Activated CD8-positive, alpha-beta memory T cell treated with anti-CD3 and anti-CD28 coated beads, Interleukin-2, amount 10 ng/mL, durations not matched to agents 7 days and 5 days (primary cell): ENCODE measurements at places on chromosomes 7 and 10. TPM values are rescaled to one million over a fixed set of nuclear protein-coding genes. Genes with fewer than 3 reads are reported as not detected.

Gene EGR2
- total RNA-seq: 21.6 TPM

Gene DNAJC12
- total RNA-seq: 8.8 TPM

DNA sequence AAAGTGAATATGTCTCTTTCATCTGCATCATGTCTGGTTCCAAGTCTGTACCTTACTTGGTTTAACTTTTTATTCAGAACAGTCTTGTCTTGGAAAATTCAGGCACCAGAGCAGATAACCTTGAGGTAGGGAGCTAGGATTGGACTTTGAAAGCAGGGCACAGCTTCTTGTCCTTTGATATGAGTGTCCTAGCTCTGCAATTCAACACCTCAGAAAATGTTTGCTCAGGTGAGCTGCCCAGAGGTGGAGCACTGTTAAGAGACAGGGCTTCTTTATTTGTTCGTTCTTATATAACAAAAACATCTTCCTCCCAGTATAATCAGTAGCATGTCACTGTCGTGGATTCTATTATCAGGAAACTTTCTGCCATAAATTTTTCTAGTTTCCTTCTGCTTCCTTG, 118.3 kb downstream of the LRRC4 start:
- H3K36me3 ChIP-seq: peaks cover 7% of the 10 kb centered on the region
- peaks cover 10% of the 10 kb centered on the region for H3K4me1 ChIP-seq
- no peak overlapping the region for H3K27ac ChIP-seq
- DNase-seq: no peak

Gene WEE2
- not detected for total RNA-seq

GRCh38 chr10:44805466-44806210, 105.5 kb upstream of the TMEM72 start:
- peaks cover 4% of the 10 kb centered on the region for H3K27me3 ChIP-seq
- no peaks in the 10 kb centered on the region for H3K4me1 ChIP-seq
- H3K4me3 ChIP-seq: no peak overlapping the region
- H3K27ac ChIP-seq: no peak overlapping the region

Gene ANLN
- total RNA-seq: 75.2 TPM

- H3K27me3 ChIP-seq: no peaks in the 10 kb centered on the region
- DNase-seq: peak; percentile 65
- H3K27ac ChIP-seq: peak overlapping the region; percentile 68
These were observed 67.8 kb upstream of the PDCD4 start for GRCh38 chr10:110803830-110804338.

DNA sequence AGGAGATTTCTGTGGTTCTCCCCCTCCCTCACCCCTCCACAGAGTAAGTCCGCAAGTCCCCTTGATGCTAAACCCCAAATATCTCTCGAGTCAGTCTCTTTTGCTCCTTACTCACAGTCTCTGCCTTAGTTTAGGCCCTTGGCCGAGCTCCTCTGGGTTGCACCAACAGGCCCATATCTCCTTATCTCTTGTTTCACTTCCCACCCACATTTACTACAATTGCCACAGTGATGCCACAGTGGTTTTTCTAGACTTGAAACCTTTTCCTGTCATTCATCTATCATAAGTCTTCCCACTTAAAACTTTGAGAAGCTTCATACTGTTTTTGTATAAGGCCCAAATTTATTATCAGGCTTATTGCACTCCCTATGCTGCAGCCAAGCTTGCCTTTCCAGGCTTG, 23.4 kb upstream of the NME8 start:
- peak; percentile 47 for DNase-seq
- no peak overlapping the region for H3K4me3 ChIP-seq
- peaks cover 30% of the 10 kb centered on the region for H3K27me3 ChIP-seq
- H3K36me3 ChIP-seq: no peaks in the 10 kb centered on the region

DNA sequence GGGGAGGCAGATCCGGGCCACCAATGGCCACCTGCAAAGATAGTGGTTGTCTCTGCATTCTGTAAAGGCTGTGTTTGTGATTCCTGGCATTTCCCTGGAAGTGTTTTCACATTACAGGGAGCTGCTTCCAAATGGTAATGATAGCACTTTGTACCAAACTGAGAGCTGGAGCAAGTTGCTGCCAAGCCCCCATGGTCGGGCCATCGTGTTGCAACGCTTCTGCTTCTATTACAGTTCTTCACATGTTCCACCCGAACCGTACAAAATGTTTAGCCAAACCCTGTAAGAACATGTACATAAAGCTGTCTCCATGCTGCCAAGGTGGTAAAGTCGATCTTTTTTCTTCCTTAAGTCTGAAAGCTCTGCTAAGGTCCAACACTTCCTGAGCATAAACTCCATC, 397.7 kb upstream of the NFE2L3 start:
- H3K4me3 ChIP-seq: no peak overlapping the region
- no peaks in the 10 kb centered on the region for H3K36me3 ChIP-seq
- H3K27ac ChIP-seq: no peak overlapping the region
- DNase-seq: no peak
- H3K4me1 ChIP-seq: no peaks in the 10 kb centered on the region

- peaks cover 49% of the 10 kb centered on the region for H3K36me3 ChIP-seq
- no peak for DNase-seq
- H3K27me3 ChIP-seq: no peaks in the 10 kb centered on the region
- H3K4me1 ChIP-seq: peaks cover 21% of the 10 kb centered on the region
- H3K4me3 ChIP-seq: no peak overlapping the region
These were observed 16.6 kb downstream of the FBH1 start for GRCh38 chr10:5906651-5907050.

Gene TDRD1
- 0.15 TPM for total RNA-seq

DNA sequence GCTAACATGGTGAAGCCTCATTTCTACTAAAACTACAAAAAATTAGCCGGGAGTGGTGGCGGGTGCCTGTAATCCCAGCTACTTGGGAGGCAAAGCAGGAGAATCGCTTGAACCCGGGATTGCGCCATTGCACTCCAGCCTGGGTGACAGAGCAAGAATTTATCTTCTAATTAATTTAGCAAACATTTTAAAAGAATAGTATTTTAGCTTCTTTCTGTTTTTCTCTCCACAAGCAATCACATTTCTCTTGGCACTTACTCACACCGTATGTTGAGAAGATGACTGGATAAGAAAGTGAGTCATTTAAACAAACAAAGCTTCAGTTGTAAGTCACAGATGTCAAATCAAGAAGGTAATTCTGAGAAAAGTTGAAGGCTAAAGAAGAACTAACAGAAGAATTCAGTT, 264.0 kb downstream of the ARL4A start:
- DNase-seq: no peak
- no peaks in the 10 kb centered on the region for H3K4me1 ChIP-seq
- no peaks in the 10 kb centered on the region for H3K27me3 ChIP-seq
- no peaks in the 10 kb centered on the region for H3K36me3 ChIP-seq
- no peak overlapping the region for H3K4me3 ChIP-seq

- no peak overlapping the region for H3K27ac ChIP-seq
- H3K4me1 ChIP-seq: peaks cover 7% of the 10 kb centered on the region
- peaks cover 6% of the 10 kb centered on the region for H3K27me3 ChIP-seq
- no peaks in the 10 kb centered on the region for H3K36me3 ChIP-seq
These were observed 6.1 kb downstream of the NYAP1 start for GRCh38 chr7:100489824-100490223.

DNA sequence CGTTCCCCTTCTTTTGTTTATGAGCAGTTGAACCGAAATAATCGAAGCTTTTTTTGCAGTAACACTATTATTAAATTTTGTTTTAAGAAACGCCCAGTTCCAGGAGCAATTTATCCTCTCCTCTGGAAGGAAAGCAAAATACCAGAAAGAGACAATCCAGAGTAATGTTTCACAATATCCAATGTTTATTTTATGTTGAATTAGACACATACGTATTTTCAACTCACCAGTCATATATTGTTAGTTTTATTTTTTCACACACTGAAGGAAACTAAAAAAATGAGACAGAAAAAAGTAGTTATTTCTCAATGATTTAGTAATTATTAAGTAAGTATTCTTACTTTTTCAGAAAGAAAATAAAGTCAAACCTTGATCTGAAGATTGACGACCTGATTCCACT, 85.1 kb downstream of the MYOF start:
- H3K4me1 ChIP-seq: peaks cover 11% of the 10 kb centered on the region
- H3K27me3 ChIP-seq: no peaks in the 10 kb centered on the region
- H3K36me3 ChIP-seq: no peaks in the 10 kb centered on the region
- H3K27ac ChIP-seq: no peak overlapping the region
- H3K4me3 ChIP-seq: no peak overlapping the region
- no peak for DNase-seq

Gene ELFN1
- not detected for total RNA-seq

GRCh38 chr10:133489816-133490588, 36.3 kb downstream of the SCART1 start:
- H3K27ac ChIP-seq: no peak overlapping the region
- peaks cover 16% of the 10 kb centered on the region for H3K27me3 ChIP-seq
- H3K4me3 ChIP-seq: no peak overlapping the region
- no peak for DNase-seq

- peak; percentile 21 for DNase-seq
- no peaks in the 10 kb centered on the region for H3K36me3 ChIP-seq
- no peaks in the 10 kb centered on the region for H3K27me3 ChIP-seq
- H3K4me3 ChIP-seq: no peak overlapping the region
These were observed 16.7 kb downstream of the AQP1 start for GRCh38 chr7:30928254-30928872.

Gene PCLO
- total RNA-seq: not detected

Gene RELN
- not detected for total RNA-seq

GRCh38 chr7:94244760-94245159, 149.9 kb upstream of the COL1A2 start:
- H3K4me1 ChIP-seq: no peaks in the 10 kb centered on the region
- no peak overlapping the region for H3K4me3 ChIP-seq

DNA sequence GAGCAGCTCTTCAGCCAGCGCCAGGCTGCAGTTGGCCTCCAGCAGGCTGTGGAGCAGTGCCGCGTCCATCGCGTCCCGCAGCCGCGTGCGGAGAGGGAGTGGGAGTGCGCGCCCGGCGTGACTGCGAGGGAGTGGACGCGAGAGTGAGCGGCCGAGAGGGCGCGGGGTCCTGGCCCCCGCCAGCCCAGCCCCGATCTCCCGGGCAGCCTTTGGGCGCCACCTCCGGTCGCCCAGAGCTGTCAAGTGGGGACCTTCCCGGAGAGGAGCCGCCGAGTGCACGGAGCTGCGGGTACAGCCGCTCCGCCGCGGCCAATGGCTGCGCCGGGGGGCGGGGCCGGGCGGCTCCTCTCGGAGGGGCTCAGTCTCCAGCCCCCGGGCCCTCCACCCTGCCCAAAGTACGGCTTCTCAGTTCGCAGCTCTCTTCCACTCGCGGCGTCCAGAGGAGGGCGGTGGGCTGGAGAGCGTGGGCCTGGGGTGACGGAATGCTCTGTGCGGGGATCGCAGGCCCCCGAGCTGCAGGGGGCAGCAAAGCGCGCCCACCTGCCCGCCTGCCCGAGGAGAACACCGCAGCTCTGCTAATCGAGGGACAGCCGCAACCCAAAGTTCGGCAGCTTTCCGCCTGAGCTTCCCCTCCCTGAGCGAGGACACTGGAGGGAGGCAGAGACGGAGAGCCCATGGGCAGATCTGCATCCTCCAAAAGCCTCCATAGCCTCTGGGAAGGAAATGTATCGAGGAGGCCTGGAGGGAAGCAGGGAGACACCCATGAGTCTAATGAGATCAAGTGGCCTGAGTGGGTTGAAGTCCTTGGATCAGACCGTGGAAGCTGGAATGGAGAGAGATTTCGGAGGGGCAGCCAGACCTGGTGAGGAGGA, at the start of gene CRHR2:
Gene CRHR2 (minus strand): TSS at position 245 of the 872 bp plus-strand sequence. CDS start 176 bp downstream, at position 69.
- H3K27me3 ChIP-seq: peaks cover 67% of the 10 kb centered on the region
- no peaks in the 10 kb centered on the region for H3K36me3 ChIP-seq
- H3K4me3 ChIP-seq: peak within 1 kb of the TSS; percentile 30
- no peak for DNase-seq

DNA sequence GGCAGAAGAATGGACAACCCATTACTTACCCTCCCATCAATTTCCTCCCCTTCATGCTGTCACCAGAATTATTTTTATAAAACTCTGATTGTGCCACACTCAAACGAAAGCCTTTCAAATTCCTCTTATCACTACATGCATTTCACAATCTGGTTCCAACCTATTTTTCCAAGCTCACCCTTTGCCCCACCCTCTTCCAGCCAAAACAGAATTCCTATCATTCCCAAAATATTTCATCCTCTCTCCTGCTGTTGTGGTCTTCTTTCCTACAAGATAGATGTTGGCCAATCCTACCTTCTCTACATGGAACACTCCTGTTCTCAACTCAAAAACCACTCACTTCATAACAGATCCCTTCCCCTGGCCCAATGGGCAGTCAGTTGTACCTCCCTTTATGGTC, 111.5 kb downstream of the ELAPOR2 start:
- H3K36me3 ChIP-seq: no peaks in the 10 kb centered on the region
- peaks cover 2% of the 10 kb centered on the region for H3K4me1 ChIP-seq
- no peak overlapping the region for H3K27ac ChIP-seq
- peaks cover under 1% of the 10 kb centered on the region for H3K27me3 ChIP-seq
- DNase-seq: no peak

Gene NEBL
- not detected for total RNA-seq

Gene VTI1A
- total RNA-seq: 39.0 TPM

DNA sequence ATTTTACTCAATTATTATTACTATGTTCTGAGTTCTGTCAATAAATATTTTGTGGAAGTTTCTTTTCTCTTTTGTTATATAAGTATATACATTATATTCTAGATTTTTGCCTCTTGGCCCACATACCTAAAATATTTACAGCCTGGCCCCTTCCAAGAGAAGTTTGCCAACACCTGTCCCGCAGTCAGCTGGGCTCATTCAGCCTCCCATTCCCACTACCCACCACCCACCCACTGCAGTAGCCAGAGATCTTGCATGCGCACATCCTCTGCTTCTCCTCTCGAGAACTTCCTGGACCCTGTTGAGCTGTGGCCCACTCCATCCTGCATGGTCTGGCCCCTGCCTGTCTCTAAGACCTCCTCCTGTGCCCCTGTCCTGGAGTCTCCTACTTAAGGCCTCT, 33.6 kb downstream of the WIPF3 start:
- DNase-seq: no peak
- H3K4me3 ChIP-seq: no peak overlapping the region
- H3K27ac ChIP-seq: no peak overlapping the region
- H3K36me3 ChIP-seq: no peaks in the 10 kb centered on the region

Gene HOGA1
- not detected for total RNA-seq

DNA sequence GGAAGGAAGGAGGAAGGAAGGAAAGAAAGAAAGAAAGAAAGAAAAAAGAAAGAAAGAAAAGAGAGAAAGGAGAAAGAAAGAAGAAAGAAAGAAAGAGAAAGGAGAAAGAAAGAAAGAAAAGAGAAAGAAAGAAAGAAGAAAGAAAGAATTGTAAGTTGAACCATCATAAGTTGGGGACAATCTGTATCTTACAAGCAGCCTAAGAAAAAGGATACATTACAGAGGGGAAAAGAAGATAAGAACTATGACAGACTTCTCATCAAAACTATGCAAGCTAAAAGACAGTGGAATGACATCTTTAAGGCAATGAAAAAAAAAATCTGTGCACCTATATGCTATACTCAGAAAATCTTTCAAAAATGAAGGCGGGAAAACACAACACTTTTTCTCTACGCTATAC, 50.3 kb upstream of the SP4 start:
- H3K4me1 ChIP-seq: peaks cover 13% of the 10 kb centered on the region
- no peak for DNase-seq
- peaks cover 33% of the 10 kb centered on the region for H3K36me3 ChIP-seq
- H3K4me3 ChIP-seq: no peak overlapping the region
- no peak overlapping the region for H3K27ac ChIP-seq

GRCh38 chr10:34169131-34169530, 646.0 kb downstream of the PARD3 start:
- no peak overlapping the region for H3K4me3 ChIP-seq
- H3K4me1 ChIP-seq: no peaks in the 10 kb centered on the region
- H3K27me3 ChIP-seq: no peaks in the 10 kb centered on the region
- no peak for DNase-seq
- H3K27ac ChIP-seq: no peak overlapping the region
- H3K36me3 ChIP-seq: no peaks in the 10 kb centered on the region

Gene NUDCD3
- 92.2 TPM for total RNA-seq
